ENCODE measurements at places on chromosomes 1 and 21. TPM values are rescaled to one million over a fixed set of nuclear protein-coding genes. Genes with fewer than 3 reads are reported as not detected.

GRCh38 chr1:155657463-155657862, 31.1 kb downstream of the YY1AP1 start:
- DNase-seq, result no peak

DNA sequence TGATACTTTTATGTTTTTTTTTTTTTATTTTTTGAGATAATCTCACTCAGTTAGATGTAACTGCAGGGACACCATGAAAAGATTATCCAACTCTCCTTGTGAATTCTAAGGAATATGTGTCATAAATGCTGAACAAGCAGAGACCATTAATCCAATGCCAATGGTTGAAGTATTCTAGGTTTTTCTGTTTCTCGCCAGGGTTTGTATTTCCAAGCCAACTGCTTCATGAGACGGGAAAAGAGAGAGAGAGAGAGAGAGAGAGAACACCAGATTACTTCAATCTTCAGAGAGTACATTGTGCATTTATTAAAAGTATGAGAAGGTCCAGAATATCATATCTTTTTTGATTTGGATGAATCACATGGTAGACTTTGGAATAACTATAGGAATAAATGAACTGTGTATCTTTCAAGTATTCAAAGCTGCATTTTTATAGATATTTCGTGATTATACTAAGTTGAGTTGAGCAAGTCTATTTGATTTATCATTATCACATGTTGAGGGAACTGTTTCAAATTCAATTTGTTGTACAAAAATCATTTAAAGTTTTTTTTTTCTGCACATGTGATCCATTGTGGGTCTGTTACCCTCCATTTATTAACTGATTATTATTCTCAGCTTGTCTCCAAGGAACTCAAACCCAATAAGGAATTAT, 108.4 kb downstream of the PLA2G4A start:
- no peak for DNase-seq

DNA sequence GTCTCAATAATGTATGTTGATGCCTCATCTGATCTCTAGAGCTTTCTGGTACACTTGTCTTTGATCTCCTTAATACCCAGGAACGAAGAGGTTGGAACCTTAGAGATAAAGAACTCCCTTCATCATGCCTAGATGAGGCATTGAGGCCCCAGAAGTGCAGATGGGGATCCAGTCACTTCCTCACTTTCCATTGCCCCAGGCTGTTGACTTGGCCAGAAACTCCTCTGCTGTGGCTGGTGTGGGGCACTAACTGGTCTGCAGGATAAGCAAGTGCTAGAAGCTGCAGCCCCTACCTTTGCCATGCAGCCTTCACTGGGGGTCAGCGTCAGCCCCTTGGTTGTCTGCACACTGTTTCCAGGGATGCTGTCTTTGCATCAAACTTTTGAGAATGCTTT, 49.9 kb downstream of the STUM start:
- DNase-seq, result no peak

- DNase-seq, result no peak
Measured at GRCh38 chr1:1219341-1219740, 5.4 kb upstream of the TNFRSF4 start.

DNA sequence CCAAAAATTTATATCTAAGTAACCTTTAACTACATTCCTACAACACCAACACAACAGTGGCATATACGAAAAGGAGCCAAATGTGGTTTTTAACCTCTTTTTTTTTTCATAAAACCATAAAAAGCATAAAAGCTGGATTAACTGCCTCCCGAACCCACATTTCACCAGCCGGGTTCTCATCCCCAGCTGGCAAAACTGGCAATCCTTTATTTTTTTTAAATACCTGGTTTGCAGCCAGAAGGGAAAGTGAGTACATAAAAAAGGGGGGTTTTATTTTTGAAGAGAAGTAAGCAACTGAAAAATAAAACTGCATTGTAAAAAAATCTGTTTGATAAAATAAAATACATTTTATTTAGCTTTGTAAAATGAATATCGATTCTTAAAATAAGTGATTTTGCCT, 295.4 kb downstream of the AKT3 start:
- DNase-seq, result no peak

DNA sequence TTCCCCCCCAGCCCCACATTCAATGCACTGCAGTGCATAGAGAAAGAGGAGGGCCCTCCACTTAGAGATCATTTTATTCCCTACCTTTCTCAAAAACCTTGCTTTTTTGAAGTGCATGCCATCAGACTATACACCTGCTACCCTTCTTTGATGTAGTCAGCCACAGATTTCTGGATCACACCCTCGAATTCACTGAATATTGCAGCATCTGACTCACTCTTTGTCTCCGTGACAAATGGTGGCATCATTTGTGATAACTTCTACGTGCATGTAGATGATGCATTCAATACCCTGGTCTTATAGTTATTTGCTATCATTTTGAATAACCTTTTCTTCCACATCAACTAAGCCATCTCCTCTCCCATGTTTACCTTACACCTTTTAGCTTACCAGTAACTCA, 310.3 kb upstream of the SGIP1 start:
- no peak for DNase-seq

- no peak for DNase-seq
Measured at GRCh38 chr1:234458352-234459017, 20.5 kb downstream of the TARBP1 start.

- DNase-seq, result peak; percentile 73
Measured at GRCh38 chr1:72037745-72038343, 244.5 kb downstream of the NEGR1 start.

DNA sequence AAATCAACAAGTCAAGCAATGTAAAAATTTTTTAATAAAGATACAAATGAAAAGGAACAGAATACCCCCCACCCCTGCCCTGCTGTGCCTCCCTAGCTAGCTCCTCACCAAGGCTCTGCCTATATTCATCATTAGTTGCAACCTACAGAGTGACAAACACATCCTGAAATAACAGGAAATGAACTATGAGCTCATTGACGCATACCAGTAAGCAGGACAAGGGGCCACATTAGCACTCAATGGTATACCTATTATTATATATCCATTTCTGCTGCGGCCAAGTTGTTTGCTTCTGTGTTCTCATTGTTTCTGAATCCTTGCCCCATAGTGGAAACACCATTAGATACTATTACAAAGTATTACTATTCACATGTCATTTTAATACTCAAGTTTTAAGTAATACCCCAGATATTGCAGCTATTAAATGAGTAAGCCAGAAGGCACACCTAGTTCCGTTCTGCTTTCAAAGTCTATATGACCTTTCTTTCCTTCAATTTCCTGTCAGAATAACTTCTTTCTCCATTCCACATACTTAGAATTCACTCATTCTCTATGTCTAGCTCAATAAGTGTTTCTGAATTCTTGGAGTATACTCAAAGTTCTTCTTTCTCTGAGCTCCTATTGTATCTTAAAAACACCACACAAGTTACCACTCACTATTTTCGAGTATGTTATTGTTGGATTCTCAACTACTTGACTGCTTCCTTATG, 1214.9 kb downstream of the PLA2G4A start:
- no peak for DNase-seq

DNA sequence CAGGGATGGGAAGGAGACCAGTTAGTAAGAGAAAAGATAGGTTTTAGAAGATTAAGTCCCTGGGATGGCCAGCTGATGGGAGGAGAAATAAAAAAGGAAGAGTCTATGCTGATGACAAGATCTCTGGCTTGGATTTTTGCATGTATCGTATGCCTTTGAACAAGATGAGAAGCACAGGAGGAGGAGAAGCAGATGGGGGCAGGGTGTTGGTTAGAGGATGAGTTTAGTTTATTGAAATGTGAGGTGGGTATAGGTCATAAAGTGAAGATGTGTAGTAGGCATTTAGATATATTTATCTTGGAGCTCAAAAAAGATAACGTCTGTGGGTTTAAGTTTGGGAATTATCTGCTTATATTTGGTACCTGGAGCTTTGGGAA, 1.4 kb downstream of the TIPRL start:
- DNase-seq, result no peak

- no peak for DNase-seq
Measured at GRCh38 chr1:69077198-69077597, 490.5 kb upstream of the LRRC7 start.

DNA sequence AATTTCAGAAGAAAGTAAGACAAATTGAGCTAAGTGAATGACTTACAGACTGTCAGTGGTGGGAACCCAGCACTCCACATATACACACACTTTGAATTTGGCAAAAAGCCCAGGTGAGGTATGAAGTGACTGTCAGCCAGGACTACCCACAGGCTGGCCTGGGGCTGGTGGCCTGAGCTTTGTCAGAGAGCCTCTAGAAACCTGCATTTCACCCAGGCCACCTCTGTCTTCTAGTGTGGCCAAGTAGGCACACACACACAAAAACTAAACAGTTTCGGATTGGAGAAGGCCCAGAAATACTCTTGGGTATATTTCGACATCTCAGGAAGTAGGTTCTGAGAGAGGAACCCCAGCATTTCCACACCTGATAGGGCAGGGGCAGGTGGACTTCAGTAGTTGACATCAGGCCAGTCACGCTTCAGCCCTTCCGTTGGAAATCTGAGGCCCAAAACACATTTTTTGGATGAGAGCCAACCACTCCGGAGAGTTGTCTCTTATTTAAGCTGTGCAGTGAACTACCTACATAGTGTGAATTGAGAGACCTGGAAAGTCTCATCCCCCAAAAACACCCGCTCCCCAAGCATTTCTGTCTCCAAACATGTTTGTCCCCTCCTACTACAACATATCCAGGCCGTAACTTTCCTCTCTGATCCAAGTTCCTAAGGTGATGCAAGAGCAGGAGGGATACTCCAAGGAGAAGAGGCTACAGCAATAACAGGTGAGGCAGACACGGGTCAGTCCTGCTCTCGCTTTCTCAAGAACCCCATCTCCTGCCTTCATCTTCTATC, 167.2 kb upstream of the PROX1 start:
- no peak for DNase-seq

- DNase-seq, result no peak
Measured at GRCh38 chr1:158324395-158324794, 6.9 kb downstream of the CD1B start.

DNA sequence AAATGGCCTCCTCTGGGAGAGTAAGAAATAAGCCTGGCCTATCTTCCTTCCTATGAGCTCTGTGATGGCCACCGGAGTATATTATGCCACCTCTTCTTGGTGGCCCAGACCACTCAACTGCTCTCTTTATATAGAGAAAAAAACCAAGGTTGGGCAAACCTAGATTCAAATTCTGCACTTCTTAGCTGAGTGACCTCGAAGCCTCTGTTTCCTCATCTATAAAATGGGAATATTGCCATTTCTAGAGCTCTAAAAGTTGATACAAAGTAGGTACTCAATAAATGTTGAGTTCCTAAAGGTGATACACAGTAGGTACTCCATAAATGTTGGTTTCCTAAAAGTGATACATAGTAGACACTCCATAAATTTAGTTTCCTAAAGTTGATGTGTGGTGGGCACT, 120.7 kb downstream of the HLCS start:
- no peak for DNase-seq

DNA sequence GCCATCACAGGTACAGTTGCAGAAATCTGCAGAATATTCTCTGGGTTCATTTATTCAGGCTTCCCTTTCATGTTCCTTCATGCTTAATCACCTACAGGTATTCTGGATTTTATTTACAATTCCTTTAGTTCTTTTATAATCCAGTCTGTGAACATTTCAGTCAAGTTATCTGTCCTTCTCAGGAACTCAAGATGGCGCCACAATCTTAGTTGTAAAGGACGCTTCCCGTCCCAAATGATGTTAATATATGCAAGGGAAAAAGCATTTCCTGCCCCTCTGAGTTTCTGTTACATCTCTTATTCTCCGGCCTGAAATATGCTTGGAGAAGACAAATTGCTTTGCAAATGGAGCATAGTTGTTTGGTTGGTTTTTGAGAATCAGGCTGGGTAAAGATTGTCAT, 19.3 kb downstream of the F3 start:
- peak; percentile 79 for DNase-seq

DNA sequence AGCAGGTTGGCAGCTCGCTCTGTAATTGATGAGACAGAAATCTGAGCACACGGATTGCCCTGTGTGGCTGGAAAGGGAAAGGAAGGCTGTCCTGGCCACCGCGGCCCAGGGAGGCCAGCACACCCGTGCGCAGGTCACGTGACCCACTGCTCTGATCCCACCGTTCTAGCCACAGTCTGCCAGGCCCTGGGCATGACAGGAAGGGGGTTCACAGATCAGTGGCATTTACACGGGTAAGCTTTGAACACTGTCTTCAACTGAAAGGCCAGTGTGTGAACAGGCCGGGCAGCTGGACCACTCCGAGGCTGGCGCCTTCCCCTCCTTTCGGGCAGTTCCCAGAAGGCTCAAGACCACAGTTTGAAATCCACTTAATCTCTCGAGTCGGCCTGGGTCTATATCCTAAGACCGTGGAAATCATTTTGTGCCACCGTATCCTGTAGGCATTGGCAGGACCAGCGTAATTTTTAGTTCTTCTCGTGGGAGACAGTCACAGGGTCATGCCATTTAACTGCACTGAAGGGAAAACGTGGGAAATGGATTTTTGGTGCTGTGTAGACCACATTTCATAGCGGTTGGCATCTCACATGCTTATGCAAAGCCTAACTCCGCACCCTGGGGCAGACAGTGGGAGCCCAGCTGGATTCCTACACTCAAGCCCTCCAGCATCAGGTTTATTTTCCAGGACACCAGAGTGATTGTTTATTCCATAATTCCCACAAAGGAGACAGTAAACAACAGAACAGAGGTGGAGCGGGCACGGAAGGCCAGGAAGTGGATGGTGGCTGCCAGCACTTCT, 3.1 kb upstream of the ADARB1 start:
- DNase-seq, result no peak

GRCh38 chr1:1431845-1432273, 3.6 kb upstream of the VWA1 start:
- DNase-seq, result peak; percentile 86

DNA sequence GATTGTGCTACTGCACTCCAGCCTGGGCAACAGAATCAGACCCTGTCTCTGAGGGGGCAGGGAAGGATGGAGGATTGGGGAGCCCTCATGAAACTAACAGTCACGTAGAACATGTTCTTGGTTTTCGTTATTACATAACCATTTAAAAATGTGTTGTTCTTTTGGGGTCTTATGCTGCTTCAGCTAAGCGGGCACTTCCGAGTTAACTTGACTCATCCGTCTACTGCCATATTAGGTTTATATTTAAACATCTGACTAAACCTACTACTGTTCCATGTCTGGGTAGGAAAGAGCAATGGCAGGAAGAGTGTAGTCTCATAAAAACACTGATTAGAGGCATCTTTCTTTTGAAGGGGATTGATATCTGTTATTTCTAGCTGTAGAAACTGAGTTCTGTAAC, 59.5 kb upstream of the BMP8A start:
- DNase-seq, result no peak

DNA sequence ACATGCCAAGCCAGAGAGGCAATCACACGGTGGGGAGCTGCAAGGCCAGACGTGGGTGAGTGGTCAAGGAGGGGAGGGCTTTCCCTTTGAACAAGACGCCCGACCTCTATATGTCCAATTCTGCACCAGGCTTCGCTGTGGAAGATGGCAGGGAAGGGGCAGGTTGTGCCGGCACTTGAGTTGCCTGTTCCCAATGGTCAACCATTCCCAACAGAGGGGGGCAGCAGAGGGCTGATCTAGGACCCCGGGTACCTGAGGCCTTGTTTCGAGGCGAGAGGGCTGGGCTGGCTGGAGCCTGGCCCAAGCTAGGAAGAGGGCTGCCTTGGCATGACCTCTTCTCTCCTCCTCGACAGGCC, 64.9 kb downstream of the TMEM53 start:
- peak; percentile 73 for DNase-seq

SLX9 gene
- 83.4 TPM for total RNA-seq

RORC gene
- 1.4 TPM for total RNA-seq

HCRTR1 gene
- total RNA-seq, result not detected

PCNX2 gene
- 5.9 TPM for total RNA-seq

C1orf74 gene
- total RNA-seq, result 3.6 TPM

OLFML2B gene
- 1.7 TPM for total RNA-seq

DMRTA2 gene
- total RNA-seq, result 0.18 TPM

CACNA1S gene
- total RNA-seq, result 0.18 TPM

FCRL2 gene
- total RNA-seq, result not detected

Measured in stomach (tissue), 19 donors.